ENCODE measurements at places on chromosomes 3 and 15.

- peak; percentile 23 for ATAC-seq
These were observed 8.4 kb downstream of the CSK start for GRCh38 chr15:74790080-74790916.

GRCh38 chr3:71039332-71039731 is 544.2 kb downstream of the FOXP1 start:
- ATAC-seq = no peak

DNA sequence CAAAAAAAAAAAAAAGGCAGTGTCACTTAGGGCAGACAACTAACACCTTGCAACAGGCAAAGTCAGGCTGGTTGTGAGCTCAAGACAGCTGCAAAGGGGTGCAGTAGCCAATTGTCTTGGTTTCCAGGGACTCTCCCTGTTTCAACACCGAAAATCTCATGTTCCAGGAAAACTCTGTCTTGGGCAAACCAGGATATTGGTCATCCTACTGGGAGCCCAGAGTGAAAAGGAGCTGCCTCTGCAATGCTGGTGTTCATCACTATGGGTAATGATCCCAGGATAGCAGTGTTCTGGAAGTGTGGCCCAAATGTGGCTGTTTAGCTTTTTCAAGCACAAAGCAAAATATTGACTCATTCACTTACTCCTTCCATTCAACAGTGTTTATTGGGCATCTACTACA is 82.6 kb downstream of the ARHGAP31 start:
- no peak for ATAC-seq

GRCh38 chr3:28860307-28860706 is 420.6 kb upstream of the RBMS3 start:
- ATAC-seq = peak; percentile 60

DNA sequence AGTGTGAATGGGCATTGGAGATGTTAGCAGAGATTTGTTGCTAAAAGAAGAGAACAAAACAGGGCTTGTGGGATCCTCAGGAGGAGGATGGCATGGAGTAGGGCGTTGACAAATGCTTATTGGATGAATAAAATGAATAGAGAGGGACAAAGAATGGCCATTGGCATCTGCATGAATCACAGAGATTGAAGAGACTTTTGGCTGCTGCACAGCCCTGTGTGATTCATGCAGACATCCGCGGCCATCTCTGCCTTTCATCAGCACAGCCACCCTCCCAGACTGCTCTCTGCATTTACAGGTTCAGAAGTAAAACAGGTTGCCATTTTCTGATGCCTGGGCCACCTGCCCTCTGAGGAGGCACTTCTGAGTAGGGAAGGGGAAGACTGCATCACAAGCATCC is 397.9 kb downstream of the EPHB1 start:
- no peak for ATAC-seq

GRCh38 chr3:64306745-64307144 is 81.5 kb upstream of the PRICKLE2 start:
- ATAC-seq = no peak

GRCh38 chr3:38538773-38539353 is 42.7 kb downstream of the EXOG start:
- no peak for ATAC-seq

DNA sequence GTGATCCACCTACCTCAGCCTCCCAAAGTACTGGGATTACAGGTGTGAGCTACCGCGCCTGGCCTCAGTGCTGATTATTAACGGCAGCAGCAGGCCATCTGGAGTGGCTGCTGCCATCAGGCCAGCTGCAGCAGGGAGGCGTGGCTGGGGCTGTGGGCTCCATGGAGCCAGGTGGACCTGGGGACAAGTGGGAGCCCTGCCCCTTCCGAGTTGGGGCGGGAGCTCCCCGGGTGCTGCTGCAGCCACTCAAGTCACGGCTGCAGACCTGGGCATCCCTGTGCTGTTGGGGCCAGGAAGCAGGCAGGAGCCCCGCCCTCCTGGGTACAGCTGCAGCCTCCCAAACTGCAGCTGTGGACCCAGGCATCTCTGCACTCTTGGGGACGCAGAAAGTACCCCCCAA is 23.9 kb downstream of the LRRC49 start:
- ATAC-seq = no peak

DNA sequence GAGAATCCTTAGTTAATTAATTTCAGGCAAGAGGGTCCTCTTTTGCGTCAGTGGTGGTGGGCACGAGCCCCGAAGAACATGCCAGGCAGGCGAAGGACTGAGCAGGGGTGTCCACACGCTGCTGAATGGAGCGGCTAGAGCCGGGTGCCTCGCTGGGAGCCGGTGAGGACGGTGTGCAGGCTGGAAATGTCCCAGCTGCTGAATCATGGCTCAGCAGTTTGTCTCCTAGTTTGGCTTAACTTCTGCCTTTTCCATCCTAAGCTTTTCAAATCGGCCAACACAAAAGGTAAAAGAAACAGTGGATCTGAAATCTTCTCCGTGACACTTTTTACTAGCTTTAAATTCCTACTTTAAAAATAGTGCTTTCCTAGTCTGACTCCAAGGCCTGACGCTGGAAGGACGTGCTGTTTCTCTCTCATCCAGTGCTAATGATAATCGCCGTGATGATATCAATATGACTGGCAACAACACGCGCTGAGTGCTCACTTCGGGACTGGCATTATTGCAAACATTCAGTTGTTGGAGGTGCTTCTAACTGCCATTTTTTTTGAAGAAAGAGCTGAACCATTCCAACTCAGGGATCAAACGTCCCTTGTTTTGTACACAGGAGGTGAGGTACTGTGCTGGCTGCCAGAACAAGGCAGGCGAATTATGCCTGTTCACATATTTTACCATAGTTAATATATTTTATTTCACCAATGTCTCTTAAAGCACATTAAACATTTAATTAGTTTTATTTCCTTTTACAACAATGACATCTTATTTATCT is 19.8 kb downstream of the PCSK6 start:
- ATAC-seq = no peak

GRCh38 chr3:56188201-56188600 is 280.1 kb downstream of the ERC2 start:
- ATAC-seq = no peak

GRCh38 chr15:91444656-91445055 is 344.6 kb downstream of the SV2B start:
- no peak for ATAC-seq

- ATAC-seq = peak; percentile 73
These were observed 66.1 kb upstream of the PRICKLE2 start for GRCh38 chr3:64291345-64291744.

GRCh38 chr3:175304404-175304803 is 445.3 kb downstream of the NAALADL2 start:
- ATAC-seq = no peak

- ATAC-seq = no peak
These were observed 247.3 kb upstream of the NSMCE3 start for GRCh38 chr15:29516929-29517328.

- no peak for ATAC-seq
These were observed 951 bp downstream of the FOXL2 start for GRCh38 chr3:138945709-138946662.

DNA sequence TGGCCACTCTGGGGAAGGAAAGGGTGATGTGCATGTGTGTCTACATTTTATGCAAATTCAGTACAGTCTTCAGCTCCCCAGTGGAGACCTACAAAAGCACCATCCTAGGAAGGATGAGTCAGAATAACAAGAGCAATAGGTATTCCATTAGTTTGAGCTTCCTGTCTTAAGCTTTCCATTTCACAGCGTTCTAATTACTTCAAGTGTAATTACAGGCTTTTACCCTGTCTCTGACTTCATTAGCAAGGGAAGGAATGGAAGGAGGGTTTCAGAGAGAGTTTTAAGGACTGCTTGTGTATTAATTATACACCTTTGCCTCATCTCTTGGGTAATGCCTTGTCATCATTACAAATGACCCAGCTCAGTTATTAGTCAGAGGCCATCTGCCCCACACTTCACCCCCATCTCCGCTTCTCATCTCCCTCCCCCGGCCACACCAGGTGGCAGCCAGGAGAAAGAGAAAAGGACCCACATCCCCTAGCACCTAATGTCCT is 202.8 kb upstream of the MRPL3 start:
- ATAC-seq = no peak

DNA sequence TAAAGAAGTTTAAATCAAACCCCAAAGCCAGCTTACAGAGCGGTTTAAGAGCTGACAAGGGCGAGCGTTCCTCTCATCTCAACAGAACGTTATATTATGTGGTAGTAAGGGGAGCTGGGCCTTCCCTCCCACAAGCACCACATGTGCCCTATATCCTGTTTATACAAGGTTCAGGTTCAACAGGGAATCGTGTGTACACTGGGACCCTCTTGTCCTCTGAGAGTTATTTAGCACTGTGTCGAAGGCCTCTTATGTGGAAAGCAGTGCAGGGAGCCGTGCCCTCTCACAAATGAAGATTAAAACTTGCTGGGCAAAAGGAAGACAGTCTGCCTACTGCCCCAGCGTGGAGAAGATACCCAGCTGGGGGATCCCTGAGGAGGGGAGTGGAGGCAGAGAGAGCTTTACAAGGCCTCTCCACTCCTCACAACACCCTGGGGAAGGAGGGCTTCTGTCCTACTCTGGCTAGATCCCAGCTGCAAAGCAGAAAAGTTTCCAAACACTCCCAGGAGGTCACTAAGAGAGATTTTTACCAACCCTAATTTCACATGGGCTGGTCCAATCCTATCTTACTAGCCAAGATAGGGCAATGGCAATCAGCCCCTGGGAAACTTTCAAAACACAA is 2.9 kb downstream of the TLE3 start:
- ATAC-seq = no peak

- no peak for ATAC-seq
These were observed 210.6 kb downstream of the ATP8B4 start for GRCh38 chr15:49908236-49908932.

DNA sequence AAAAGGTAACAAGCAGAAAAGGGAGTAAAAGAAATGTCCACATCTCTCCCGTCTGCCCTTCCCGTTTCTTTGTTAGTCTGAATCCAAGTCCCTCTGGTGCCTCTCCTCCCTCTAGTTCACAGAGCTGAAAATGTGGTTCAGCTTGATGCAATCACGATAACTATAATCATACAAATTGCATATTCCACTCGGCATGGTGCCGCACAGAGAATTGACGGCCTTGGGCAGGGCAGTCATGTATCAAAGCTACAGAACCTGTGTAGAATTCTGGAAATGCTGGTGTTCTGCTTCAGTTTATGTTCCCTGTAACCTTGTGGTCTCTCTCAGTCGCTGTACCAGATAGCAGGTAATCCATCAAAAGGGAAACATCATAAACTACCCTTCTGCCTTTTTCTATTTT is 562.9 kb upstream of the CBLB start:
- peak; percentile 47 for ATAC-seq

GRCh38 chr3:69368129-69368741 is 17.7 kb downstream of the FRMD4B start:
- ATAC-seq = peak; percentile 60

- no peak for ATAC-seq
These were observed 8.8 kb downstream of the OIP5 start for GRCh38 chr15:41323611-41324010.

DNA sequence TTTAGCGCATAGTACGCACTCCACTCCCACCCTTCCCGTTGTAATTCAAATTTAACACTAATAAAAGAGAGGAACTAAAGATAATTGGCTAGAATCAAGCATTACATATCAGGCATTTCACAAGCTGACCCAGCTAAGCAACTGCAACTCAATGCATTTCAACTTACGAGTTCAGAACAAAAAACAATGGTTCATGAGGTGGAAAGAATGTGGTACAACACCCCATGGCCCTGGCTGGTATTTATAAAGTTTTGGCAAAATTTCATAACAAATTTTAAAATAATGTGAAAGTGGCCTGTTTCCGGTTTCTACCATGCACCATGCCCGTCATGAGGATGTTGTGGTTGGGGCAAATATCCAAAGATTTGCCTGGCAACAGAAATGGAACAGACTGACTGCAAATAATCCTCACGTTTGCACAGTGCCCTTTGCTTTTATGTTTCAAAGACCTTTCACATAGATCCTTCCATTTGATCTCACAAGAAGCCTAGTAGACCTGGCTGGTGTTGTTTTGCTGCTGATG is 455.3 kb upstream of the NR2F2 start:
- ATAC-seq = peak; percentile 57

DNA sequence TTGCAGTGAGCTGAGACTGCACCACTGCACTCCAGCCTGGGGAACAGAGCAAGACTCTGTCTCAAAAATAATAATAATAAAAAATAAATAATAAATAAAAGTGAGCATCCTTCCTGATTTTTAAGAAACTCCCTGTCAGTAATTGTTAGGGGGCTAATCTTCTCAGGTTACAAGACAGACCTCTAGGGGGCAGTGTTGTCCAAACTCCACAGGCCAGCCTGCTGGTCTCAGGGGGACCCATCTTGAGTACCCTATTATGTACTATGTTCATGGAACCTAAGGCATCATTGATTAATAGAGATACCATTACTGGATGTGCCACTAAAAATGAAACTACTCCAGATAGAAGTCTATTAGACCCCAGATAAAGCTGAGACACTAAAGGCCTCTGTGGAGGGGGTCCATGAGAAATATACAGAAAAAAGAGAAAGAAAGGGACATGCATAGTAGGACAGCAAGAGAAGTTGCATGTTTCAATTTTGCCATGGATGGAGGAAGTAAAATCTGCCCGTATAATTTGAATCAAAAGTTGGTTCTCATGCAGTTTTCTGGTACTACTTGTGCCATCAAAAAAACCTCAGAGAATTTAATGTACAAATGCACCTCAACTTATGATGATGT is 85.5 kb upstream of the CDV3 start:
- ATAC-seq = no peak

GRCh38 chr3:14652-15051 is 181.9 kb upstream of the CHL1 start:
- no peak for ATAC-seq

DNA sequence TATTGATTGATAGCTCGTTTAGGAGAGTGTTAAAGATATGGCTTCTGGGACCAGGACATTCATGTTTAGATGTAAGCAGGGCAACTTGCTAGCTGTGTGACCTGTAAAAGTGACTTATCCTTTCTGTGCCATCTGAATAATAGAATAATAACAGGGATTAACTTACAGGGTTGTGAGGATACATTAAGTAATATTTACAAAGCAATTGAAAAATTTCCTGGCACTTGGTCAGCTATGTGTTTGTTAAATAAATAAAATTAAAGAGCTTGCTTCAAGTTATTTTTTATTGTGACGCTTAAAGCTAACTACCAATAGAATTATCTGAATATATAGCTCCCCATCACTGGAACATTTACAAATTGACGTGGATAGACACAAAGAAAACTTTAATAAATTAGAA is 287.9 kb upstream of the CDIN1 start:
- no peak for ATAC-seq

DNA sequence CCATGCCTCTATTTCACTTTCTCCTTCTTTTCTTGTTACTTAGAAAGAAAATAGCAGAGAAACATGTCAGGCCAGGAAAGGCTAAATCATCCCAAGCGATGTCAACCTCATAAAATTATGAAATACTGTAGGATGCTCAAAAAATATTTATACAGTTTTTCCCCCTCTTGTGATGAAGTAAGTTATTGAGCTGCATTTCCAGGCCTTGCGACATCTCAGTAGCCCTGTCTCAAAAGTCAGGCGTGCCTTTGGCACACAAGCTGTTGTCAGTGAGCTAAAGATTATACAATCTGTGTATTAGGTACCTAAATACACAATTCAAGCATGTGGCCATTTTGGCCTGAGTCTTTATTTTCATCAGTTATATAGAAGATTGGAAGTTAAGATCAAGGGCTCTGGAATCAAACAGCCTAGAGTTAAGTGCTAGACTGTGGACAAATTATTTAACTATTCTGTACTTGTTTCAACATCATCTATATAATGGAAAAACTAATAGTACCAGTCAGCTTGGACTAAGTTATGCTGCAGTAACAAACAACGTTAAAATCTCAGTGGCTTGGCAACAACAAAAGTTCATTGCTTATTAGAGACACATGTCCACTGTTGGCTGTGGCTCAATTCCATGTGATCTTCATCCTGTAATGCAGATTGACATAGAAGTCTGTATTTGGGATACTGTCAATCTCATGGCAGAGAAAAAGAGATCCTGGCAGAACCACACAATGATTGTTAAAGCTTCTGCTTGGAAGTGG is 406.4 kb upstream of the PROK2 start:
- ATAC-seq = peak; percentile 39

Measured in gastroesophageal sphincter (tissue), 4 donors.